HFFc6 (cell line): ENCODE measurements at places on chromosomes 6 and 20. TPM values are rescaled to one million over a fixed set of nuclear protein-coding genes. Genes with fewer than 3 reads are reported as not detected.

The SCRT2 gene
- total RNA-seq = not detected in 3 replicates

GRCh38 chr20:1150218-1150617 is 31.8 kb downstream of the PSMF1 start:
- no peak for DNase-seq

GRCh38 chr6:139894271-139894670 is 519.8 kb upstream of the CITED2 start:
- no peak for DNase-seq

DNA sequence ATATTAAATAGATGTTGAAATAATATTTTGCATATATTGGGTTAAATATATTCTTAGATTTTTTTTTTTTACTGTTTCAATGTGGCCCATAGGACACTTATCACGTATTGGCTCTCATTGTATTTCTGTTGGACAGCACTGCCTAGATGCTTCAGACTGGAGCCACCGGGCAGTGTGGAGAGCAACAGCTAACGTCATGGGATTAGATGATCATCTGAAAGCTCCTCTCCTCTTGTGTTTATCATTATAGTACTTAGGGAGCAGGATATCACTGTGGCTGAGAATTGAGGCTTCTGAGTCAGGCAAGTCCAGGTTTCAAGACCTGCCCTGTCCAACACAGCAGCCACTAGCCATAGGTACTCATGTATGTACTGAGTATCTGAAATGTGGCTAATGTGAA is 87.4 kb downstream of the ZHX3 start:
- DNase-seq = no peak

DNA sequence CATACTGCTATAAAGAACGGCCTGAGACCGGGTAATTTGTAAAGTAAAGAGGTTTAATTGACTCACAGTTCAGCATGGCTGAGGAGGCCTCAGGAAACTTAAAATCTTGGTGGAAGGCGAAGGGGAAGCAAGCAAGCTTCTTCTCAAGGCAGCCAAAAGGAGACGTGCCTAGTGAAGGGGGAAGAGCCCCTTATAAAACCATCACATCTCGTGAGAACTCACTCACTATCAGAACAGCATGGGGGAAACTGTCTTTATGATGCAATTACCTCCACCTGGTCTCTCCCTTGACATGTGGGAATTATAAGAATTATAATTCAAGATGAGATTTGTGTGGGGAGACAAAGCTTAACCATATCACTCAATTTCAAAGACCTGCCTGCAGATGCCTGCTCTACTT is 447.0 kb downstream of the EYS start:
- DNase-seq = no peak

GRCh38 chr6:76764057-76764456 is 691.6 kb upstream of the IMPG1 start:
- DNase-seq = no peak

DNA sequence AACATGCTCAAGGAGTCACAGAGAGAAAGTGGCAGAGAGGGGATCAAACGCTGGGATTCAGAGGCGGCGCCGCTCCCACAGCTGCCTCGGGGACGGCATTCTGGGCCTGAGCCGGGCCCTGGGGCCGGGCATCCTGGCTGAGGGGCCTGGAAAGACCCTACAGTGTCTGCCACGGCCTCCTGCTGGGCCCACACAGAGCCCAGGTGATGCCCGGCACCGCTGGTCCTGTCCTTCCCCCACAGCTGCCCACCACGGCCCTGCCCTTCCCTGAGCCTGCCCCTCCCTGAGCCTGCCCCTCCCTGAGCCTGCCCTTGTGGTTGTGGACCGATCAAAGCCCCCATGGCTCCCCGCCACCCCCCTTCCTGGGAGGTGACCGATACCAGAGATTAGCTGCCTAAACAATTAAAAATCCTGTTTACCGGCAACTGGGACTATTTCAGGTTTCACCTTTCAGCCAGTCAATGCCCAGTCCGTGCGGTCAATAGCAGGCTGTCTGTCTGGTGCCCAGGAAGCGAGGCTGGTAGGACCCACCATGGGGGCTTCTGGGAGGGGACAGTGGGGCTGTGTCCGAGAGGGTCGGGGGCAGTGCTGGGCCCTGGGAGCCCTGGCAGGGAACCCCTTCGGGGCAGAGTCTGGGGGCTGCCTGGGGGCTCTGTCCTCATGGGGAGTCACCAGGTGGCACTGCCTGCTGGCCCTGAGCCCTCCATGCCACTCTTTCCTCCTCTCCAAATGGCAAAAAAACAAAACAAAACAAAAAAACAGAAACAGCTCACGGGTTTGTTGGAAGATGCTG is 55.4 kb upstream of the GATA5 start:
- DNase-seq = no peak
